Activated naive CD4-positive, alpha-beta T cell (primary cell): ENCODE measurements at places on chromosomes 11 and 22.

- DNase-seq: no peak
Measured at GRCh38 chr22:41480397-41480735, 11.4 kb downstream of the ACO2 start.

DNA sequence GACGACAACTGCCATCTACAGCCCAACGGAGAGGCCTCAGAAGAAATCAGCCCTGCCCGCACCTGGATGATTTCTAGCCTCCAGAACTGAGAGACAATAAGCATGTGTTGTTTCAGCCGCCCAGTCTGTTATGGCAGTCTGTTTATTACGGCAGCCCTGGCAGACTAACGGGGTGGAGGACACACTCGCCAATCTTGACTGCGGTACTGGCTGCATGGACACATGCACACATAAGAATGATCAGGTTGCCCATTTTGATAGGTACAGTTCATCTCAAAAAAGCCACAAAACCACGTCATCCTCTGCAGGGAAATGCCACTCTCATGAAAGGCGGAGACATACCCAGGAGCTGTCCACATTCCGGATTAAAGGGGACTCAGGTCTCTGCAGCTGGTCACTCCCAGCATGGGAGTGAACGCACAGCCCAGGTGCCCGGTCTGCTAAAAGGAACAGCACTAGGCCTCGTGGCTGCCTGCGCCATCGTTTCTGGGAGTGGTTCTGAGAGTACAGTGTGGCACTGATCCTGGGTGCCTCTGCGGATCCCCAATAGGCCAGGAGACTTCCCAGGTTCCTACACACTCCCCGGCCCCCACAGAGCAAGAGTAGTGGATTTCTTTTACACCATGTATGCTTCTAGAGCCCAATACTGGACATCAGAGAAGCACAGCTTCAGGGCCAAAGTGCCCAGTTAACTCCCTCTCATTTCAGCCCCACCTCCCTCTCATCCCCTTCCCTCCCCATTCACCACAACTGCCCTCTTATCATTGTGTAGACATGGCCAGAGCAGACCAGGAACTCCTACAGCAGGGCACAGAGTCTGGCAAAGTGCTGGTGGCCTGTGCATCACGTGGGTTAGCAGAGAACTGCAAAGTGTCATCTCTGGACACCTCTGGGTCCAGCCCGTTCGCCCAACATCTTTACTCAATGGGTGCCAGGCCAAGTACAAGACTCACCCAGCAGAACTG lies 11.7 kb upstream of the COMT start:
- no peak for DNase-seq

- DNase-seq: no peak
Measured at GRCh38 chr22:49211176-49211575, 616.5 kb downstream of the BRD1 start.

- DNase-seq: no peak
Measured at GRCh38 chr11:10092426-10092825, 201.6 kb downstream of the SBF2 start.

DNA sequence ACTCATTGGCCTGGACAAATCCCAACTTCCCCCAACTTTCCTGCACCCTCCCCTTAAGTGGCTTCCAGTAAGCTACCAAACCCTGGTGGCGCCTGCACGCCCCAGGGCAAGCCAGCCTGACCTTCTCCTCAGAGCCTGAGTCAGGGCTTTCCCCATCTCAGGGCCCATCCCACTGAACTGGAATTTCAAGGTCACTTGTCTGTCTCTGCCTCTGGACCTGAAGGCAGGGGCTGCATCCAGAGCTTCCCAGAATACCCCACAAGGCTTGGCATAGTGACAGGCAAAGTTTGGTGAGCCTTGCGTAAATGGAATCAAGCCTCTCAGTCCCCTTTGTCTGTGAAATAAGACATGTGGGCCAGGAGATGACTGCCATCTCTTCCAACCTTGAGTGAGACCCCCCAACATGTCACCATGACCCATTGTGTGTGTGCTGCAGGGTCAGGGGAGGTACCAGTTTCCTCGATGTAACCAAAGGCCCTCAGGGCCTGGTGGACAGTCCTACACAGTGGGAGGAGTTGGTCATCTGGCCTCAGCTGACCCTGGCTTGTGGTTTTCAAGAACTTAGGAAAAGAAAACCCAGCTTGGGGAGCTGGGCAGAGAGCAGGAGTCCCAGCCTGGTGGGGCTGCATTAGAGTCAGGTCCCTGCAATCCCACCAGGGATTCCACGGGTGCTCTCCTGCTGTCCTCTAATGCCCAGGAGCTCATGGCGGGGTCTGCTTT lies 8.9 kb downstream of the ALX4 start:
- no peak for DNase-seq

DNA sequence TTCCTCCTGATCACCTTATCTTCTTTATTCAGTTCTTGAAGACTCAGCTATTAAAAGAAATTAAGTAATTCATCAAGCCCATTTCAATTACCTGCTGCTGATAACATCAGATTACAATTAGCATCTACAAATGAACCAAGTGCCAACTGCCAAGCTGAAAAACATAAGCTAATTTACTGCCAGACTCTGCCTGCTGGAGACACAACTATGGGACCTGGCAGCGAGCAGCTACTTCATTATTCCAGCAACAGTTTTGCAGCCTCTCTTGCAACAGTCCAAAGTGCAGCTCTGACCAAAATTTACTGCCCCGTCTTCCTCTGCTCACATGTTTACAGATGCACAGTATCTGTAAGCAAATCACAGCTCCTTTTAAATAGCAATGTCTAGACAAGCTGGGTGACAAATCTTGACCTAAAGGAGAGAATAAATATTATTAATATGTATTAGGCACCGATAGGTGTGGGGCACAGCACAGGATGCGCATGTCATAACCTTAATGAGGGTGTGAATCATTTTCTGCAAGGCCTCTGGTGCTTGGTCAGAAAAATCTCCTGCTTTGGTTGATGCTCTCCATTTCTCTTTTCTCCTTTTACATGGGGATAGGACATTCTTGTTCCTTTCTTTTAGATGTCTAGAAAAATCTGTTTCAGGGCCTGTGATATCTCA lies 232.2 kb upstream of the PITPNB start:
- no peak for DNase-seq

GRCh38 chr11:111465400-111465799 lies 46.8 kb downstream of the BTG4 start:
- no peak for DNase-seq
